Fibroblast of the aortic adventitia (primary cell): ENCODE measurements at places on chromosomes 3 and 15. TPM values are rescaled to one million over a fixed set of nuclear protein-coding genes. Genes with fewer than 3 reads are reported as not detected.

DNA sequence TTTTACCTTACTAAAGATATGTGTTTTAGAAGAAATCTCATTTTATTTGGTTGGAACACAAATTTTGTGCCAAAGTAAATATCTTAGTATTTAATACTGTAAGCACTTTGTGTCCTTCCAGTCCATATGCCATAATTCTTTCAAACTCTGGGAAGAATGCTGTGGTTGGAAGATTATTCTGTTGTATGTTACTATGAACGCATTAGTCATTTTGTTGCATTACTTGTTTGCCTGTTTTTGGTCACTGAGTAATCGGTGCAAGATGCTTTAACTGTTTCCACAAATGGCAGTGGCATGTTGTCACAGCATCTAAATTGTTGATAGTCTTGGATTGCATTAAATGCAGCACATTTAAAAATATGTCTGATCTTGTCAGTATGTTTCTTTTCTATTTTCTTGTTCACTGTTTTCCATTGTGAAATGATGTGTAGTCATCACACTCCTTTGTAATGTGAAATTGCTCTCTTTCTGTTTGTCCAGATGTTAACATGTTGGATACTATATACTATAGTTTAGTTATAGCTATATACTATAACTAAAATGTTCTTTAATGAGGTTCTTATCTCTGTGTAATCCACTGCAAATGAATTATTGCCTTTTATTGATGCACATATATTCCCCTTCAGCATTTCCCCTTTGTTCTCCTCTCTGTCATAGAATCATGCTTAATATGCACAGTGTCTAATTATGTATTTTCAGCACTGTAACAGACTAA, 89.9 kb upstream of the FLNB start:
- DNase-seq, result peak; percentile 81

The ACKR4 gene
- total RNA-seq, result 11.4 and 175 TPM in 2 replicates

GRCh38 chr3:123084192-123084591, 17.4 kb downstream of the PDIA5 start:
- no peak for DNase-seq

The SLCO2A1 gene
- under 0.01 and 0.16 TPM in 2 replicates for total RNA-seq

The PRR23B gene
- not detected in 2 replicates for total RNA-seq

DNA sequence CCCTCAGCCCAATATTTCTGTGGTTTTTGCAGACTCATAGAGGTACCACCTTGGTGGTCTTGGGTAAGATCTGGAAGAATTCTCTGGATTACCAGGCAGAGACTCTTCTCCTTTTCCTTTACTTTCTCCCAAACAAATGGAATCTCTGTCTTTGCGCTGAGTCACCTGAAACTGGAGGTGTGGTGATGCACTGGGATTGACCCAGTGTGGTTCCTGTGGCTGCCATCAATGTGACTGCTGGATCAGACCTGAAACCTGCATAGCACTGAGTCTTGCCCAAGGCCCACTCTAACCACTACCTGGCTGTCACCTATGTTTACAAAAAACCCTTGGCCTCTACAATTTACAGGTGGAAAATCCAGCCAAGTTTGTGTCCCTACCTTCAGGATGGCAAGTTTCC, 295.3 kb downstream of the RBMS3 start:
- no peak for DNase-seq

DNA sequence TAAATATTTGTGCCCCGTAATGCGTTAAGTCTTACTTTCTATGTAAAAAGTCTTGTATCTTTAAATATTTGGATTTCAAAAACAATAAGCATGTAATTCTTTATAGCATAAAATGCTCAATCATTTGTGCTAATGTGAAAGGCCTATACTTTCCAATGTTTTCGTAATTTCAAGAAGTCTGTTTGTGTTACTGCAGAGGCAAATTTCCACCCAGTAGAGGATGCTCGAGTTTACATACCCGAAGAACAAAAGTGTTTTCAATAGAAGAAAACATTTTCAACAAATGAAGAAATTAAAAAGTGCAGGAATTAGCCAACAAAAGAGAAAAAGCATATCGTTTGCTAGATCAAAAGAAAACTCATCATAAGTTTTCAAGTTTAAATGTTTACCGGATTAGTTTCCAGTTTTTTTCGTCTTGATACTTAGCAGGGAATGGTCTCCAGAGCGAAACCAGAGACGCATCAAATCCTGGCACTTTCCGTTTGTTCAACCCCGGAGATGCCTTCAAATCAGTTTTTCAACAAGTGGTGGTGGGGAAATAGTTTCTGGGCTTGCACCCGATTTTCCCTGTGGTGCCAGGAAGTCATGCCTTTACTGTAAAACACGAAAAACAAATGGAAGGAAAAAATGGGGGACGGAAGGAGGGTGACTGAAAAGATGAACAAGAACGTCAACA, 1.0 kb downstream of the CGGBP1 start:
- DNase-seq, result peak; percentile 49

The EBLN2 gene
- total RNA-seq, result 5.6 and 5.8 TPM in 2 replicates

DNA sequence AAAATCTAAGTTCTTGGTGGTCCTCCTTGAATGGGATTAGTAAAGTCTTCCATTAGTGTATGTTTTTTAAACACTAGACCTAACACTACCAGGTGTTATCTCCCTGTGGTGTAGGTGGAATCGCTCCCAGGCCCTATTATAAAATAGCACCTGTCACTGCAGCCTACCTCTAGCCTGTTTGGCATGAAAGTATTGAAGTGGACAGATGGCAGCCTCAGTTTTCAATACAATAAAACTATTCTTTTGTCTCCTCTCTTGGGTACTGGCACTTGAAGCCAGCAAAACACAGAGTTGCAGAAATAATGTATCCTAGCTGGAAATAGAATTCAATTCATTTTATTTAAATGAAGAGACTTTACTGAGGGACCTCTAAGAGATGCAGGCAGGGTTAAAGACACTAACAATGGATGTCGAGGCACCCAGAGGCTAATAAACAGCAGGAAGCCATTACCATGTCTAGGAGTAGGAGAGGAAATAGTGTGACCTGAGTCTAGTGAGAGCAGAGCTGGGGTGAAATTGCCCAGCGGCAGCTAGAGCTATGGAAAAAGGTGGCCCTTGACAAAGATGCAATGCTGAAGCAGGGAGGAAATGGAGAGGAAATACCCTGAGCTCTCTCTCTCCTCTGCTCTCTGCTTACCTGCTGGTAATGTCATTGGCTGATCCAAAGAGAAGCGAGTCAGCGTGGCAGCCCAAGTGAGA, 49.1 kb upstream of the TMEM158 start:
- DNase-seq, result no peak

- no peak for DNase-seq
Observed at GRCh38 chr3:51578238-51578637, 39.7 kb downstream of the RAD54L2 start.
